Kidney glomerular epithelial cell (primary cell): ENCODE measurements at places on chromosomes 7 and 10.

- peak; percentile 41 for DNase-seq
Measured at GRCh38 chr10:24331457-24331856, 122.5 kb downstream of the KIAA1217 start.

- DNase-seq: no peak
Measured at GRCh38 chr7:70037171-70037933, 439.1 kb downstream of the AUTS2 start.

GRCh38 chr10:93851169-93851568 is 42.6 kb upstream of the SLC35G1 start:
- no peak for DNase-seq

GRCh38 chr7:20777377-20778062 is 9.2 kb downstream of the SP8 start:
- DNase-seq: no peak

- DNase-seq: peak; percentile 68
Measured at GRCh38 chr7:100406767-100407166, 21.7 kb downstream of the ZCWPW1 start.

GRCh38 chr10:14876764-14877163 is 1.9 kb upstream of the SUV39H2 start:
- DNase-seq: no peak

DNA sequence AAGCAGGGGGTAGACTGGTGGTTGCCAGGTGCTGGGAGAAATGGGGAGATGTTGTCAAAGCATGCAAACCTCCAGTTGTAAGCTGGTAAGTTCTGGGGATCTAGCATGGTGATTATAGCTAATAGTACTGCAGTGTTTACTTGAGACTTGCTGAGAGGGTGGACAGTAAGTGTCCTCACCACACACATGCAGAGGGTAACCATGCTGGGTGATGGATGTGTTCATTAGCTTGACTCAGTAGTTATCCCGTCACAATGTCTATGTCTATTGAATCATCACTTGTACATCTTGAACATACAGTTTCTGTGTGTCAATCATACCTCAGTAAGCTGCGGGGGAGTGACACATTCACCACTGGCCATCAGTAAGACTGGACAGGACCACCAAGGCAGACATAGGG is 42.1 kb downstream of the GSDME start:
- DNase-seq: no peak

- no peak for DNase-seq
Measured at GRCh38 chr7:19572566-19572965, 136.3 kb downstream of the POLR1F start.

GRCh38 chr10:84523526-84523925 is 195.1 kb downstream of the CCSER2 start:
- DNase-seq: peak; percentile 27

GRCh38 chr10:80530251-80530650 is 7.5 kb upstream of the SH2D4B start:
- DNase-seq: no peak

GRCh38 chr10:132113206-132113605 is 47.5 kb downstream of the JAKMIP3 start:
- DNase-seq: no peak

DNA sequence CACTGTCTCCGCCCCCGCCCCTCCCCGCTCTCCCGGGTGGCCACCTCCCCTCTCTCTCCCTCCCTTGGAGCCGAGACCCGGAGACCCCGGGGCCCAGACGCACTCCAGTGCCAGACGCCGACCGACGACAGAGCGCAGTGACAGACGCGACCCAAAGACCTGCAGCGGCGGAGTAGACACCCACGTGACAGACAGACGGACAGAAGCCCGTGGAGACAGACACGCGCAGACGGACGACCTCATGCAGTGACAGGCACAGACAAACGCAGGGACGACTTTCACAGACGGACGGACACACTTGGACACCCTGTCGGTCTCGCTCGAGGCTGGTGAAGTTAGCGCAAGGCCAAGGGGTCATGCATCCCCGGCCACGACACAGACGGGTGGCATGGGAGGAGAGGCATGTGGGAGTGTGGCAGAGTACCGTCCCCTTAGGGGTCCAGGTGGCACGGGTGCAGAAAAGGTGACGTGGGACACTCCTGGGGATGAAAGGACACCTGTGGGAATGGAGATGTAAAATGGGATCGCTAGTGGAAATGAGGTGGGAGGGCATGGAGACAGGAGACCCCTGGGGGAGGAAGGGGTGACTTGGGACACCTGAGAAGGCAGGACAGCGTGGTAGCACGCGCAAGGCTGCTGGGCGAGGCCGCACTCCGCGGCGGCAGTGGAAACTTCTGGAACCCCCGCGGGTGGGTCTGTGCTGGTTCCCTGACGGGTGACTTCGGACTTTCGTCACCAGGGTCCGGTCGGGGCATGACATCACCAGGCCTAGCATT is 456 bp upstream of the ACHE start:
- no peak for DNase-seq

GRCh38 chr7:150734254-150734653 is 3.0 kb upstream of the GIMAP5 start:
- no peak for DNase-seq

GRCh38 chr10:97333601-97334369 is 744 bp downstream of the FRAT2 start:
- DNase-seq: no peak

DNA sequence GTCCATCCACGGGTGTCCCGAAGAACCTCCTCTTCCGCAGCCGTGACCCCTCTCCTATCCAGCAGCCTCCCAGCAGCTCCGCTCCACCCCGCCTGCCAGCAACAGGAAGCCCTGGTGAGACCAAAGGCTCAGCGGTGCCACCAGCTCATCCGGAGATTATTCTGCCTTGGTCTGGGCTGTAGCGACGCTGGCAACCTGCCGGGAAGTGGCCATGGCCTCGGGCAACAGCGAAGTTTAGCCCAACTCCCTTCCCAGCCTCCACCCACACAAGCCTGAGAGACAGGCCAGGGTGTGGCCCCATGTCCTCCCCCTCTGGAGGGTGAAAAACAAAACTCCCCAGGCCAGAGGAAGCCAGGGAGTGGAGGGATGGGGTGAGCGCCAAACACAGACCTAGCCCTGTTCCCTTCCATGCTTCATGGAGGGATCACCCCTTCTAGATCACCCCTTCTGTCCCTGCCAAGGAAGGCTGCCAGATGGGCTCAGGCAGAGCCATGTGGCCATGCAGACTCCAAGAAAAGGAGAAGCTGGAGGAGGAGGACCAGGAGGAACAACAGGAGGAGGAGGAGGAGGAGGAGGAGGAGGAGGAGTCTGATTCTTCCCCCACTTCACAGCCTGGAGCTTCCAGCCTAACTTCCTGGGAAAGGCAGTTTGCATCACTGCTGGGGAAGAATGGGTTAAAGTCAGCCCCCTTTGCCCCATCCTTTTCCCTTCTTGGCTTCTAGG is 918 bp downstream of the CALHM2 start:
- no peak for DNase-seq

DNA sequence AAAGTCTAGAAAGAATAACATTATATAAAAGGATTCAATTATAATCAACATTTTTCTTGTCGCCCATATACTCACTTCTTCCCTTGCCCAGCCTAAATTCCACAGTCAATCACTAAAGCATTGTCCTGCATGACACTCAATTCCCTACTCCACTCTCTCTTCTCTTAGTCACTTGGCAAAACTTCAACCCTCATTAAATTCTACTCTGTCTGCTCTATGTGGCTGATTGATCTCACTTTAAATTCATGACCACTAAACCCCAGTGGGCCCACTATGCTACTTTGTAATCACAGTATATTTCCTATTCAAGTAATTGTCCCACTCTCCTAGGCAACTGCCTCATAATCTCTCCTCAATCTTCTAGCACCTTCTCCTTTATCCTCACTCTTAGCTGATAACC is 54.1 kb downstream of the MTERF1 start:
- no peak for DNase-seq

- peak; percentile 33 for DNase-seq
Measured at GRCh38 chr7:92778972-92779371, 57.4 kb downstream of the CDK6 start.

DNA sequence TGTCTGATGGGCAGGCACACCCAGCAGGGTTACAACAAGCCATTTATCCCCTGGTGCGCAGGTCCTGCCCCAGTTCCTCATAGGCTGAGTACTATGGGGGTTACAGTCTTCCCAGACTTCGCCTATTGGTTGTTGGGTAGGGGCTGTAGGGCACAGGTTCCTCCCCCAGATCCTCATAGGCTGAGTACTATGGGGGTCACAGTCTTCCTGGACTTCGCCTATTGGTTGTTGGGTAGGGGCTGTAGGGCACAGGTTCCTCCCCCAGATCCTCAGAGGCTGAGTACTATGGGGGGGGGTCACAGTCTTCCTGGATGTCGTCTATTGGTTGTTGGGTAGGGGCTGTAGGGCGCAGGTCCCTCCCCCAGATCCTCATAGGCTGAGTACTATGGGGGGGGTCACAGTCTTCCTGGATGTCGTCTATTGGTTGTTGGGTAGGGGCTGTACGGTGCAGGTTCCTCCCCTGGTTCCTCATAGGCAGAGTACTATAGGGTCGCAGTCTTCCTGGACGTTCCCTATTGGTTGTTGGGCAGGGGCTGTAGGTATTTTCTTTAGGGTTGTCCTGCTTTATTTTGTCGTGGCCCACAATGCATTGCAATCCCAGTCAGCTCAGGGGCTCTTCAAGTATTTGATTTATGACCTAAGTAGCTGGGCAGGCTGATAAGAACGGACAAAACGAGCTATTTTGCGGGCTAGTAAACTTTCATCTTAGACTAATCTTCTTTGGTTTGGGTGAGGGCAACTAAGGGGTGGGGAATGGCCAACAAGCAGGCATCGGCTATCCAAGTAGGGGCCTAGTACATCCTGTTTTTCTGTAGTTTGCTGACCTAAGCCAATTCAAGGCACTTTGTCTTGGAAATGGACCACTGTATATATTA is 3.4 kb downstream of the LRRC27 start:
- no peak for DNase-seq

DNA sequence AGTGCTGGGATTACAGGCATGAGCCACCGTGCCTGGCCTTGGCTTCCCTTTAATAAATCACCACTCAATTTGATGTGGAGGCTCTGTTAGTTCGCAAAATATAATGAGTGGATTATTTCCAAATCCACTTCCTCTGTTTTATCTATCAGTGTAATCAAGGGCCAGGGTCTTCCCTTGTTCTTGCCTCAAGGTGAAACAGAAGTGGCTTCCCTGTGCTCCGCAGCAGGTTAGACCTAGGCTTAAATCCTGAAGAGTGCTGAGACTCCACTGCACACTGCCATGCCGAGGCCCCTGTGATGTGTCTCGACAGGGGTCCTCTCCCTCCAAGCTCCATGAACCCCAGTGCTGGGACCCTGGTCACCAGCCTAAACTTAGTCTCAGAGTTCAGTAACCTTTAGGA is 59.0 kb downstream of the MDH2 start:
- no peak for DNase-seq

GRCh38 chr7:2488272-2488645 is 12.1 kb upstream of the GRIFIN start:
- no peak for DNase-seq

DNA sequence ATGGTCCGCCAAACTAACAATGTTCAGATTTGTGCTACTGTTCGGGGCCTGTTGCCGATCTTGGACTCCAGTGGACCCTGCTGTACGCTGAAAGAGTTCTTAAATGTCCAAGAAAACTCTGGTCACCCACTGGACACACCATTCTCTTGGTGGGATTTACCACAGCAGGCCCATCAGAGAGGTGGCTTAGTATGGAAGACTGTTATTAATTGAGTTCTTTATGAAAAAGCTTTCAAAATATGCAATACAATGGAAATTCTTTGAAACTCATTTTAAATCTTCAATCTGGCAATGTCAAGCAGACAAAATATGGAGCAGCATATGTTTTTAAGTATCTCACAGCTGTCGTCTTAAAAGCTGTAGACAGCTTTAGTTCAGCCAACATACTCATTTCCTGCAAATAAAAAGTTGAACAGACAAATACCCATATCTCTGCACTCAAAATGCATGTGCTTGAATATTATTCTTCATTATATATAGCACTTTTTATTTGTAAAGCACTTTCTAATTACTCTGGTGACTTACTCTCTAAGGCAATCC is 37.4 kb upstream of the GRM8 start:
- DNase-seq: no peak

GRCh38 chr10:1972406-1972805 is 235.1 kb upstream of the ADARB2 start:
- no peak for DNase-seq

GRCh38 chr7:112484671-112485167 is 3.9 kb downstream of the LSMEM1 start:
- DNase-seq: peak; percentile 45

DNA sequence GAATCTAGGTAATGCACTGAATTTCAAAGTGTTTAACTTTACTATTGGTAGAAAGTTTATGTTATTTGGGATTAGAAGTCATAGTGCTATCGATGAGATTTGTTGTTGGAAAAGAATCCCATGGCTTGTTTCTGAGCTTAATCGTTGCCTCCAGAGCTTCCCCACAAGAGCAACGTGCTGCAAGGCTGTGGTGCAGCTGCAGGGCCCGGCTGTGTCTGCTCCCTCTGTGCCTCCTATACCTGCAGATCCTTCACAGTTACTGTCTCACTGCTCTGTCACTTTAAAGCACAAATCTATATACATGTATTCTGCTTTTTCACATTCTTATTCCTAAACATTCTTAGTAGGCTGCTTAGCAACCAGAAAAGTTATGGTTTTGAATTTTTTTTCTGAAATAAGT is 826.6 kb upstream of the COBL start:
- DNase-seq: no peak

GRCh38 chr7:35261041-35261440 is 7.1 kb upstream of the TBX20 start:
- DNase-seq: no peak

GRCh38 chr7:26681819-26682418 is 182.5 kb downstream of the SKAP2 start:
- peak; percentile 53 for DNase-seq

- no peak for DNase-seq
Measured at GRCh38 chr7:5420881-5421713, 2.5 kb downstream of the TNRC18 start.

DNA sequence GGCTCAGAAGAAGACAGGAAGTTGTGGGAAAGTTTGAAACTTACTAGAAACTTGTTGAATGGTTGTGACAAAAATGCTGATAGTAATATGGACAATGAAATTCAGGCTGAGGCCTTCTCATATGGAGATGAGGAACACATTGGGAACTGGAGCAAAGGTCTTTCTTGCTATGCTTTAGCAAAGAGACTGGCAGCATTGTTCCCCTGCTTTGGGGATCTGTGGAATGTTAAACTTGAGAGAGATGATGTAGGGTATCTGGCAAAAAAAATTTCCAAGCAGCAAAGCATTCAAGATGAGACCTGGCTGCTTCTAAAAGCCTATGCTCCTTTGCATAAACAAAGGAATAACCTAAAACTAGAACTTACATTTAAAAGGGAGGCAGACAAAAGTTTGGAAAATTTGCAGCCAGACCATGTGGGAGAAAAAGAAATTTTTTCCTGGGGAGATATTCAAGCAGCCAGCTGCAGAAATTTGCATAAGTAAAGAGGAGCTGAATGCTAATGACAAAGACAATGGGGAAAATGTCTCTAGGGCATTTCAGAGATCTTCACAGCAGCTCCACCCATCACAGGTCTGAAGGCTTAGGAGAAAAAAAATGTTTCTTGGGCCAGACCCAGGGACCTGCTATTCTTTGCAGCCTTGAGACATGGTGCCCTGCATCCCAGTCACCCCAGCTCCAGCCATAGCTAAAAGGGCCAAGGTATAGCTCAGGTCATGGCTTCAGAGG is 16.5 kb upstream of the KCND2 start:
- DNase-seq: no peak
